ENCODE measurements at places on chromosomes 13 and 19. TPM values are rescaled to one million over a fixed set of nuclear protein-coding genes. Genes with fewer than 3 reads are reported as not detected.

Gene MEIS3
- total RNA-seq: 25.0 TPM

Gene ZNF493
- total RNA-seq: 40.3 TPM

Gene PTPRS
- total RNA-seq: 209 TPM

Gene RASIP1
- total RNA-seq: 23.2 TPM

Gene LGALS14
- not detected for total RNA-seq

Gene VSIG10L
- 1.5 TPM for total RNA-seq

Gene TMEM238
- total RNA-seq: 1.6 TPM

Gene RBM42
- total RNA-seq: 40.6 TPM

Gene SYT5
- total RNA-seq: not detected

Gene ATCAY
- 0.53 TPM for total RNA-seq

Gene ZNF229
- total RNA-seq: 10.8 TPM

Gene ADAMTSL5
- 2.7 TPM for total RNA-seq

Gene LSR
- total RNA-seq: 59.6 TPM

Gene IFNL4
- total RNA-seq: not detected

Gene KASH5
- total RNA-seq: not detected

Gene GRIK5
- total RNA-seq: 20.8 TPM

Gene ELSPBP1
- not detected for total RNA-seq

Gene CYP4F11
- total RNA-seq: not detected

Gene SLC25A41
- total RNA-seq: 0.53 TPM

Gene C1QTNF9
- total RNA-seq: 1.1 TPM

Gene ZNF578
- 6.3 TPM for total RNA-seq

Gene LINGO3
- not detected for total RNA-seq

Gene TJP3
- 18.3 TPM for total RNA-seq

Gene PODNL1
- total RNA-seq: 0.76 TPM

Gene KIR3DL2
- not detected for total RNA-seq

Gene COL4A2
- total RNA-seq: 835 TPM

Gene CD177
- 29.0 TPM for total RNA-seq

Gene ZNF723
- not detected for total RNA-seq

Gene DACT3
- total RNA-seq: 28.4 TPM

Gene FGF14
- total RNA-seq: 1.8 TPM

Gene IQCN
- total RNA-seq: 3.3 TPM

Gene SELENOV
- total RNA-seq: 4.7 TPM

Gene KMT2B
- total RNA-seq: 28.0 TPM

Gene TRPM4
- 39.2 TPM for total RNA-seq

Gene SYNGR4
- not detected for total RNA-seq

Gene MEIOSIN
- total RNA-seq: not detected

Gene NOVA2
- total RNA-seq: 2.7 TPM

Gene ZIC5
- 0.06 TPM for total RNA-seq

Gene SOX1
- total RNA-seq: not detected

Gene NDUFS7
- 83.7 TPM for total RNA-seq
